BJ (cell line): ENCODE measurements at places on chromosomes 1 and 21.
A peak's percentile ranks its signal among the peaks of the same experiment; 100 is the strongest.

DNA sequence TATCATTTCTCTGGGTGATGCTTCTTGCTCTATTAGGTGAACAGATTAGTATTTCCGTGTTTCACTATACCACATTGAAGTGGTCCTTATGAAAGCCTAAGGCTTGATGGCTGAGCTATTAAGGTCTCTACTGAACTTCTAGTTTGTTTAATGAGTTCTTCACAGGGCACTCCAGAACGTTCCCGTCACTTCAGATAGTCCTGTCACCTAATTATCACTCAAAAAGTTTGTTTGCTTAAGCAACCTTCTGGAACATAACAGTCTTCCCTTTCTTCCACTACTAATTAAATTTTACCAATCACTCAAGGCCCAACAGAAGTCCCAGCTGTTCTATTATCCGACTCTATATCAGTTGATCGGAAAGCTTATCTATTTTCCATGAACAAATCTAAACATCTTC is 104.6 kb upstream of the ZC3H11B start:
- DNase-seq = no peak

- no peak for DNase-seq
These were observed 30.5 kb downstream of the KCNC4 start for GRCh38 chr1:110240476-110241210.

DNA sequence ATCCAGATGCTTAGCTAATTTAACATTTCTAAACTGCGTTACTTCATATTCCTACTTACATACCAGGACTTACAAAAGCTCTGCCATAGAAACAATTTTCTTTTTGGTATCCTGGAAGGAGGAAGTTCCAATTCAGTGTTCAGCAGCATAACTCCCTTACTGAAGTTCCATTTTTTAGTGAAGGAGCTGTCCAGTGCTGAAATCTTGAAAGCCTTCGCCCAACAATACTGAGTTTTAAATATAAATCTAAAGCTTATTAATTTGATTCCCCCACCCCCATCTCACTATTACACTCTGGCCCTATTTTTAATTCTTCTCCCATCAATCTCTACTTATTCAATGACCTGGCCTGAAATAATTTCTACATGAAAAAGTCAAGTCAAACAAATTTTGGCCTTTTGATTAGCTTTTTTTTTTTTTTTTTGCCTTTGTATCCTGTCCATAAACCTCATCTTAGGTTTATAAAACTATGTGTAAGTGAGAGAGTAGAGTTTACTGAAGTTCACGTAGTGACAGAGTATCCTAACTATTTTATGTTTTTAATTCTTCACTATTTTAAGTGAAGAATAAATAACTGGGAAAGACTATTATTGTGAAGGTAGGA is 323.0 kb upstream of the PLD5 start:
- no peak for DNase-seq

GRCh38 chr1:60866226-60866900 is 216.0 kb upstream of the NFIA start:
- DNase-seq = no peak

DNA sequence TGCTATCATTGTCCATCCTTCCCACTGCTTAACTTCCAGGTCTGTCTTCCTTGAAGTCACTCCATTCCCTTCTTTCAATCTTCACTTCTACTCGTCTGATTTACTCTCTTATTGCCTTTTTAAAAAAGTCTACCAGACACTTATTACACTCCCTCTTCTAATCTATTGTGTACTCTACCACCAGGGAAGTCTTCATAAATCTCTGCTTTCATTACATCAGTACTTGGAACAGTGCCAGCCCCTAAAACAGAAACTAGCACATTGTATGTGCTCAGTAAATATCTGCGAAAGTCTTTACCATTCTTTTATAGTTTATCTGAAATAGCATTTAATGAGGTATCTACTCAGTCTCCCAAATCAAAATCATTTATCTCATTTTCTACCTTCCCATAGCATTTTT is 236.4 kb downstream of the USH2A start:
- DNase-seq = no peak

- DNase-seq = no peak
These were observed 238.5 kb upstream of the RAB4A start for GRCh38 chr1:229032375-229032774.

- no peak for DNase-seq
These were observed 8.7 kb downstream of the BATF3 start for GRCh38 chr1:212690816-212691403.

GRCh38 chr1:202170726-202171125 is 10.3 kb upstream of the PTPN7 start:
- DNase-seq = no peak

GRCh38 chr21:29581393-29581792 is 282.7 kb downstream of the BACH1 start:
- no peak for DNase-seq

DNA sequence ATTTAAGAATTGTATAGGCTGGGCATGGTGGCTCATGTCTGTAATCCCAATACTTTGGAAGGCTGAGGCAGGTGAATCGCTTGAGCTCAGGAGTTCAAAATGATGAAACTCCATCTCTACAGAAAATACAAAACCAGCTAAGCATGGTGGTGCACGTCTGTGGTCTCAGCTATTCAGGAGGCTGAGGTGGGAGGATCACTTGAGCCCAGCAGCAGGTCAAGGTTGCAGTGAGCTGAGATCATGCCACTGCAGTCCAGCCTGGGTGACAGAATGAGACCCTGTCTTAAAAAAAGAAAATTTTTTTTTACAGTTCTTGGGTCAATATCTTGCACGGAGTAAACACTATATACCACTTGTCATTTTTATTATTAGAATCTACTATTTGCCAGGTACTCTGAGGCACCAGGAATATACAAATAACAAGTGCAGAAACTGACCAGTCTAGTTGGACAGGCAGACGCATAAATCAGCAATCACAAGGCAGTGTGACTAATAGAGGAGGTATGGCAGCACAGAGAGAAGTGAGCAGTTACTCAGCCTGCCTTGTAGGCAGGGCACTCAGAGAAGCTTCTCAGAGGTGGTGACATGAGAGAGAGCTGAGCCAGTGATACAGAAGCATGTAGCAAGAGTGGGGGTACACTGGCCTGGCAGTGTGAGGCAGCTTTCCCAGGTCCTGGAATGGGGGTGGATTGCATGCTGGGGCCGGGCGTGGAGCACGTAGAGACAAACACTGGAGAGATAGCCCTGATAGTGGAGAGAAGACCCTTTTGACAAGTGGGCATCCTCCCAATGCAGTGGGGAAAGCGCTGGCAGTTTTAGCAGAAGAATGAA is 8.0 kb downstream of the PHLDA3 start:
- DNase-seq = peak; percentile 93

- DNase-seq = no peak
These were observed 7.7 kb downstream of the KANK4 start for GRCh38 chr1:62311473-62311943.

- DNase-seq = peak; percentile 84
These were observed 8.2 kb downstream of the UQCRHL start for GRCh38 chr1:15799004-15799867.
